ENCODE measurements at places on chromosomes 2 and 18. TPM values are rescaled to one million over a fixed set of nuclear protein-coding genes. Genes with fewer than 3 reads are reported as not detected.

Gene C2orf78
- not detected for total RNA-seq

Gene DSC2
- 0.09 TPM for total RNA-seq

Gene GPR45
- not detected for total RNA-seq

Gene SERPINB10
- total RNA-seq, result not detected

Gene VSNL1
- not detected for total RNA-seq

Gene ANKRD53
- 0.33 TPM for total RNA-seq

Gene UGT1A10
- not detected for total RNA-seq

Gene GCKR
- total RNA-seq, result not detected

Gene DUSP2
- 1.2 TPM for total RNA-seq

Gene MYO5B
- total RNA-seq, result not detected

Gene MROH2A
- not detected for total RNA-seq

Gene DSEL
- 14.8 TPM for total RNA-seq

Gene GNLY
- total RNA-seq, result not detected

Gene LCLAT1
- total RNA-seq, result 11.3 TPM

Gene SLC35G4
- total RNA-seq, result not detected

Gene GRHL1
- total RNA-seq, result 0.09 TPM

Gene FN1
- total RNA-seq, result 543 TPM

Gene CERKL
- not detected for total RNA-seq

Gene GALNT5
- under 0.01 TPM for total RNA-seq

Gene POLR1B
- 11.9 TPM for total RNA-seq

Measured in dermis lymphatic vessel endothelial cell (primary cell).